ENCODE measurements at places on chromosomes 13 and 19.

GRCh38 chr13:76975863-76976262, 16.0 kb upstream of the CLN5 start:
- DNase-seq = no peak

GRCh38 chr19:2680808-2681207, 21.7 kb downstream of the GNG7 start:
- DNase-seq = no peak

DNA sequence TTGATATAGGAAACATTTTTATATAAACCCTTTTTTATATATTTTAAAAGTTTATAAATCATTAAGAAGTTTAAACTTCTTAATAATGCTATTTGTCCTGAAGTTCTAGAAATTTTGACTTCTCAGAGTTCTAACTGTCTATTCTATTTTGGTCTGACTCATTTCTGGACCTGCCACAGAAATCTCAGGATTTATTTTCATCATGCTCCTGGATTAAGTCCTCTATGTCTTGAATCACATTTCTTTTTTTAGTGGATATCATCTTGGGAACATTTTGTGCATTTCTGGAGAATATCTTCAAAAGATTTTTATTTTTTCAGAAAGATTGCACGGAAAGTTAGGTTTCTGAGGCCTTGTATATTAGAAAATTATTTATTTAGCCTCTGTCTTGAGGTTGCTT, 289.1 kb downstream of the NDFIP2 start:
- DNase-seq = no peak

- DNase-seq = no peak
Observed at GRCh38 chr13:37905736-37906135, 36.2 kb upstream of the TRPC4 start.

GRCh38 chr19:24046550-24046949, 40.4 kb upstream of the ZNF254 start:
- DNase-seq = no peak

- no peak for DNase-seq
Observed at GRCh38 chr19:5999693-6000092, 21.8 kb upstream of the RANBP3 start.

DNA sequence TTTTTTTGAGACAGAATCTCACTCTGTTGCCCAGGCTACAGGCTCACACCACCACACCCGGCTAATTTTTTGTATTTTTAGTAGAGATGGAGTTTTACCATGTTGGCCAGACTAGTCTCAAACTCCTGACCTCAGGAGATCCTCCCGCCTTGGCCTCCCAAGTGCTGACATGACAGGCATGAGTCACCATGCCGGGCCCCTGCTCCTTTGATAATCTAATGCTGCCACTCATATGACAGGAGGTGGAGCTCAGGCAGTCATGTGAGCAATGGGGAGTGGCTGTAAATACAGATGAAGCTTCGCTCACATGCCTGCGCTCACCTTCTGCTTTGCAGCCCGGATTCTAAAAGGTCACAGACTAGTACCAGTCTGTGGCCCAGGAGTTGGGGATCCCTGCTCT, 25.1 kb downstream of the ARHGEF18 start:
- DNase-seq = no peak

DNA sequence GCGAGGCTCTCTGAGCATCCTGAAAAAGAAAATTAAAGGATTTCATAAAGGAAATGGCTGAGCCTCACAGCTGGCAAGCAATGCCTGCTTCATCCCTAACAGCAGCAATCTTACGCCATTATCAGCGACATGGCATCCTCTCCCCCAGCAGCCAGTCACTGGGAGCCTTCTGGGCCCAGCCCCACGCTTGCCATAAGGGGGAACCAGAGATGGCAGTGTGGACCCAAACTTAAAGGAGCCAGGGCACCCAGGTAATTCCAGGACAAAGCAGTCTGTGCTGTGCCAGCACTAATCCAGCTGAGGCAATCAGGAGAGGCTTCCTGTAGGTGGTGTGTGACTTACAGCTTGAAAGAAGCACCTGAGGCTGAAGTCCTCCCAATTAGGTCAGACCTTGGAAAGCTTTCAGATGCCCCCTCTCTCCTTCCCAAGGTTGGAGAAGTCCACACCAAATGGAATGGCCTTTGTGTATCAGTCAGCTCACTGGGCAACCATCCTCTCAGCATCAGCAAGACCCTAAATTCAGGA, 10.3 kb downstream of the VSTM2B start:
- no peak for DNase-seq

- DNase-seq = peak; percentile 52
Observed at GRCh38 chr19:35213663-35214632, 14.6 kb downstream of the FAM187B start.

GRCh38 chr19:15378534-15379082, 979 bp downstream of the AKAP8 start:
- DNase-seq = peak; percentile 20

- DNase-seq = no peak
Observed at GRCh38 chr13:99998261-99998660, 16.7 kb downstream of the ZIC2 start.

- no peak for DNase-seq
Observed at GRCh38 chr13:42834946-42835345, 53.6 kb downstream of the FAM216B start.

DNA sequence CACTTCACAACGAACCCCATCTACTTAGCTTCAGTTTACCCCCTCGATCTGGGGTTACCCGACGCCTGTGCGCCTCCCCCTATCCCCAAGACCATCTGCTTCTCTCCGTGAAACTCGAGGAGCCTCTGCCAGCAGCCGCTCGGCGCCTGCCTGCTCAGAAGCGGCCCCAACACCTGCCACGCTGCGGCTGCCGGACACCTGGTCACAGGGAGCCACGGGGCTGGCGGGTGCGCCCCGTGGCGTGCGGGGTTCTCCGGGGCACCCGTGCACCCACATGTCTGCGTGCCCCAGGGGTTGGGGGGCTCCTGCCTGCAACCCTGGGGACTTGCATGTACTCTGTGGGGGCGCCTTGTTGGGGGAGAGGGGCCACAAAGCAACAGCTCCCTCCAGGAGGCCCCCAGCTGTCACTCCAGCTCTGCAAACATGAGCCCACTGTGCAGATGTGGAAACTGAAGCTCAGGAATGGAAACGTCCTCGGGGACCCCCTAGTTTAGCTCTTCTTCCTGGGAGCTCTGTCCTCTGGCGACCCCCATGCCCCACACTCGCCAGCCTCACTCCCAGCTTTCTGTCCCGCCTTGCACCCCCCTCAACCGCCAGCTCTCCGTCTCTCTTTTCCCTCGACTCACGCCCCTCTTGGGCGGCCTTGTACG, 7.0 kb upstream of the SEMA6B start:
- DNase-seq = no peak

GRCh38 chr19:7888145-7888825, at the start of gene LRRC8E:
Gene LRRC8E (plus strand): TSS chr19:7888510. CDS start chr19:7895604, 7,094 bp downstream.
- DNase-seq = no peak

GRCh38 chr13:40624383-40624782, 42.1 kb downstream of the FOXO1 start:
- DNase-seq = peak; percentile 23
